ENCODE measurements at places on chromosomes 12 and 14. TPM values are rescaled to one million over a fixed set of nuclear protein-coding genes. Genes with fewer than 3 reads are reported as not detected.

Gene TMEM260
- total RNA-seq = 36.5 TPM

Gene C1RL
- 125 TPM for total RNA-seq

Gene PLEKHG7
- total RNA-seq = 3.1 TPM

Gene RIPK3
- total RNA-seq = 9.6 TPM

Gene TUBA1C
- 142 TPM for total RNA-seq

Gene CABP1
- total RNA-seq = 0.21 TPM

Gene OTUB2
- not detected for total RNA-seq

Gene SLC25A47
- not detected for total RNA-seq

Gene RNASE7
- total RNA-seq = not detected

- no peak for DNase-seq
Observed at GRCh38 chr12:64445490-64445889, 6.4 kb upstream of the TBK1 start.

DNA sequence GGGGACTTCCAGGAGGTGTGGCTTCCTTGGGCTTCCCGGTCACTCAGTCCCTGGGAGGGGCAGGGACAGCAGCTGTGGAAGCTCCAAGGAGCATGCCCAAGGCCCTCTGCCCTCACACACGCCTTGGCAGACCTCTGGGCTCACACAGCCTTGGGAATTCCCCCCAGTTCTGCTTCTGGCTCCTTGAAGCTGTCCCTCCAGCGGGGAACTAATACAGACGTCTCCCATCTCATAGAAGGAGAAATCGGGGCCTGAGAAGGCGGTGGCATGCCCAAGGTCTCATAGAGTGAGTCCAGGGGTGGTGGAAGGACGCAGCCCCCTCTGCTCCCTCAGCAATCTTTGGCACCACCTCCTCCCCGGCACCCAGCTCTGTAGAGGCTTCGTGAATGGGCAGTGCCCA, 15.7 kb upstream of the TMEM119 start:
- DNase-seq = no peak

- no peak for DNase-seq
Observed at GRCh38 chr14:93956514-93957332, 19.6 kb downstream of the ASB2 start.

GRCh38 chr12:24066865-24067264, 117.4 kb upstream of the SOX5 start:
- DNase-seq = no peak

GRCh38 chr12:46608431-46609272, 217.1 kb downstream of the SLC38A4 start:
- DNase-seq = no peak

DNA sequence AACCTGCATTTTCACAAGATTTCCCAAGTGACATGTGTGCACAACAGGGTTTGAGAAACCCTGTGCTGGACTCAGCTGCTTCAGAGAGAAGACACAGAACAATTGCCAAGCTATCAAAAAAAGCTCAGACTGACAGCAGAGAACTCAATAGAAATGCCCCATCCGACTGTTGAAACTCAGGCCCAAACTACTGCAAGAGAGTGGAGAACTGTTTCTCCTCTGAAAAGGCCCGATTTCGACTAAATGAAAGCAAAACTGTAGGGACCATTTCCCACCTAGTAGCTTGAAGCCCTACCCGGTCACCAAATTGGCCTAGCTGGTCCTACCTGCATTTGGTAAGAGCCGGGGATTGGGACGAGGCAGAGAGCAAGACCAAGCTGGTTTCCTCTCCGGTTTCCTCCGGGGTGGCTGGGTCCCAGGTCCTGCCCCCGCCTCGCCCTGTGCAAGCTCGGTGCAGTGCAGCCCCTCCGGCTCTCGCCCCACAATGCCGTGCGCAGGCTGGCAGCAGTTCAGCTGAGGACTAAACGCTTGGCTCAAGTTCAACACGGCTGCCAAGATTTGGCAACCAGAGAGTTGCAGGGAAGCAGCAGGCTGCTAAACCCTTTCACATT, 1180.6 kb downstream of the VRK1 start:
- DNase-seq = peak; percentile 13

DNA sequence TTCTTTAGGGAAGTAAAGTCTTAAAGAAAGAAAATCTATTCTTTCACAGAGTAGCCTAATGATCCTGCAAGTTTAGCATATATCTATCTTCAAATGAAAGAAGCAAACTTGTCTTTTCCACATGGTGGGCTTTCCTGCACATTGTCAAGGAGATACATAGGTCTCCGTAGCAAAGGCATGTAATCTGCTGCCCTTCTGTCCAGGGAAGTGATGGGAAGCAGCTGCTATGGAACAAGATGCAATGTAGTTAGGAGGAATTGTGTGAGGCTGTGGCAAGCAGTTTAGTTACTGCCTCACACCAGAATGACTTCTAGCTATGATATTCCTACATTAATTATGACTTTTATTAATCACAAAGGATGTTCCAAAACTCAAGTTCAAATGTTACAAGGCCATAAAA, 174.4 kb downstream of the PDZRN4 start:
- DNase-seq = no peak

DNA sequence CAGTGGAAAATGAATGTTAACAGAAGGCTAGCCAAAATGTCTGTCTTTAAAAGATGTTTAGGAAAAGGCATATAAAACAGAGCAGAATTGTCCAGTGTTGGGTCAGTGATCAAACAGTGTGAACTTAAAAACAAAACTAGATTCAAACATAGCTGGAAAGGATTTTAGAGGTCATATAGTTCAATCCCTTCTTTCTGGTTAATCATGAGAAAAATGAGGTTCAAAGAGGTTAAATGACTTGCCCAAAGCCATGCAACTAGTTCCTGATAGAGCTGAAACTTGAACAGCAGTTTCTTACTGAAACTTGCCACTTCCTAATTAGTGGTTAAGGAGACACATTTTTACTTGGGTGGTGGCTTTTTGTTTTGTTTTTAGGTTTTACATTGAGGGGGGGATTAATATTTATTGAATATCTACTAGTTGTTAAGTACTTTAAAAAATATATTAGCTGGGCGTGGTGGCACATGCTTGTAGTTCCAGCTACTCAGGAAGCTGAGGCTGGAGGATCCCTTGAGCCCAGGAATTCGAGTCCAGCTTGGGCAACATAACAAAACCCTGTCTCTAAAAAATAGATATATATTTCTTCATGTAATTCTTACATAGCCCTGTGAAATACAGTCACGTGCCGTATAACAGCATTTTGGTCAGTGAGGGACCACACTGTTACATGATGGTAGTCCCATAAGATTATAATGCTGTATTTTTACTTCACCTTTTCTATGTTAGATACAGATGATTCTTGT, 20.4 kb downstream of the ACVR1B start:
- DNase-seq = no peak

- DNase-seq = no peak
Observed at GRCh38 chr14:56760164-56760914, 49.9 kb downstream of the OTX2 start.

- DNase-seq = no peak
Observed at GRCh38 chr14:100774164-100774537, 47.5 kb downstream of the DLK1 start.

- no peak for DNase-seq
Observed at GRCh38 chr14:103061482-103061976, 4.2 kb upstream of the CDC42BPB start.

DNA sequence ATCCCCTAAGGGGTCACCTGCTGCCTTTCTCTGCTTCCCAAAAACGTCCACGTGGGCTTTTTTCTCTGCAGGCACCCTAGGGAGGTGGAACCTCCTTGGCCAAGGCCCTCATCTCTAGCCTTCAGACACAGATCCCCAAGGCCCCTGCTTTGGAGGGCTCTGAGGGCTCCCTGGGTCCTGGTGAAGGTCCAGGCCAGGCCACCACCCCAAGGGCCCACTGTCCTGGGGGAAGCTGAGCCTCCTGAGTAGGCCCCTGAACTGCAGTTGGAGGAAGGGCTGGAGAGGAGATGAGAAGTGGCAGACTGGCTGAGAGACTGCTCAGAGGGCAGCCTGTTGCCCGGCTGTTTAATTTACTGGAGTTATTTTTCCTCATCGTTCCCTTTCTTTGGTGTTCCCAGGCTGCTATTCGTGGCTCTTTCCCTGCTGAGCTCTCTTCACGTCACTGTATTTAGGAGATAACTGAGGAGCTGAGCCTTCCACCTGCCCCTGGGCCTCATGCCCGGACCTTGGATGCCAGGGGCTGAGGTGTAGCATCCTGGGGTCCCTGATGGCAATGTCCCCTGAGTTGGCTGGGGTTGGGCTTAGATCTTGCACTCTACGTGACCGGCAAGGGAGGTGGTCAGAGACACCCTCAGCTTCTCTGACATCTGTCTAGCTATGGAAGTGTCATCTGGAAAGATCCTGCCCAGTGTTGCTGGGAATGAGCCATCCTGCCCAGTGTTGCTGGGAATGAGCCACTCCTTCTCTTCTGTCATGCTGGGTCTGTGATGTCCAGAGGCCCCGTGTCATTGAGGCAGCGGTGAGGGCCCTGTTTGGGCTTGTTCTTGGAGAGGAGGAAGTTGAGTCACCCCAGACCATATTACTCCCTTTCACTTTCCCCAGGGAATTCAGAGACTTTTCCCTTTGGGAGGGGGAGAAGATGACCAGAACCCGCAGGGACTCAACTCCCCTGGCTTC, 139.8 kb downstream of the TSPAN9 start:
- DNase-seq = no peak

- DNase-seq = no peak
Observed at GRCh38 chr12:9253464-9253863, 45.3 kb upstream of the PZP start.

- DNase-seq = no peak
Observed at GRCh38 chr14:54342806-54343205, 54.0 kb upstream of the CDKN3 start.

GRCh38 chr12:64951944-64952343, 127.5 kb downstream of the TBC1D30 start:
- no peak for DNase-seq

GRCh38 chr12:104643093-104643818, 186.5 kb downstream of the CHST11 start:
- no peak for DNase-seq

DNA sequence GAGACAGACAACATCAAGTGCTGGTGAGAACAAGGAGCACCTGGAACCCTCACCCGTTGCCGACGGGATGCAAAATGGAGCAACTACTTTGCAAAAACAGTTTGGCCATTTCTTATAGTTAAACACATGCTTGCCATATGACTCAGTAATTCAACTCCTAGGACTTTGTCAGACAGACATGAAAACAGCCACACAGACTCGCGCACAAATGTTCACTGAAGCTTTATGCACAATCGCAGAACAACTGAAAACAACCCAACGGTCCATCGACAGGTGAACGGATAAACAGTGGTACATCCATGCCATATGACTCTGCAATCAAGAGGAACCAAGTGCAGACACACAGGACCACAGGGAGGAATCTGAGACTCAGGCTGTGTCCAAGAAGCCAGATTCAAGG, 30.8 kb downstream of the NCOR2 start:
- no peak for DNase-seq

DNA sequence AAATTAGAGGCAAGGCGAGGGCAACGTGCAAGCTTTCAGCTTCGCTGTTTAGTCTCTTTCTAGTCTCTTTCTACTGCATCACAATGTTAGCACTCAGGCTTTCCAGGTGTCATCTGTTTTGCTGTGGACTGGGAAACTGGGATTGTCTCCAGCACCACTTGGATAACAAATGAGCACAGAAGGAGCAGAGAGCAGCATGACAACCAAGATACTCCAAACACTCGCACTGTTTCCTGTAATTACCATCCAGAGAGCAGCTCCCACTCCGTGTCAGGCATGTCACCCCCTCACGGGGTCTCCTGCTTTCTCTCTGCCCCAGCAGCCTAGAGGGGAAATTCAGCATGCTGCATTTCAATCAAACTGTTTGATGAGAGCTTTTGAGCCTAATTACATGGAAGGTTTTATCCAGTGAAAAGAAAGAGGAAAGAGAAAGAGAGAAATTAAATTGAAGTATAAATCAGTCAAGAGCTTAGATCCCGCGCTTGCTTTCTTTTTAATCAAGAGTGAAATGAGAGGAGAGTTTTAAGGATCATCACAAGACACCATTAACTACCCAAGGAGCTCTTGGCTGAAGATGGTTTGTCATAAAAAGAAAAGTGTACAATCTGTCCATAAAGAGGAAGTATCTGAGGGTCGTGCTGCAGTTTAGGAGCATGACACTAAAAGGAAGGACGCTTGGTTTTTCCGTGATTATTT, 917.7 kb downstream of the DIO2 start:
- DNase-seq = no peak

DNA sequence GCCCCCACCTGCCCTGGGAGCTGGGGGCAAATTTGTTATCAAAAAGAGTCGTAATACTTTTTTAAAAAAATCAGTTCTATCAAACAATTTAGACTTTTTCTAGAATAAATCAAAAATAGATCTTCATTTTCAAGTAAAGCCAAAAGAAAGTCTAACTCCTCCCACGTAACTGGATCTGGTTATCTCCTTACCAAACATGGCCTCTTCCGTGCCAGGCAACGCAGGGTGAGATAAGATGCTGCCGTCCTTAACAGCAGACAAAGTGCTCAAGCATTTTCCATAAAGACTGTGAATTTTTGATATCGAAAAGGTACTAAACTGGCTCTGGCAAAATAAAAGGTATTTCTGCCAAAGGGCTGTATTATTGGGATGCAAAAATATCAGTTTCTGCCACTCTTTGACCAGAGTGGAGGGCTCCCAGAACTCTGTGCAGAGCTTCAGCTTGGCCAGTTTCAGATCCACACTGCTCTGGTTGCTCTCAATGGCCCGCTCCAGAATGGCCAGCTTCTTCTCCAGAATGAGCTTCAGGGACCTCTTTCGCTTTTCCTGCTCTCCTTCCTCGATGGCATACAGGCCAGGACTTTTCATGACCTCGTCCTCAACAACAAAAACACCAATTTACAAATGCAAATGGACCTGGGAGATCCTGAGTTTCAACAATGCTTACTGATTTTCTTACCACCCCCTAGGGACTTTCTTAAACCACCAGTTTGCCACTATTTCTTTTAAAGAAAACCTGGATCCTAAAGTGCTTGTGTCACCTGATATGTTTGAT, 29.0 kb downstream of the NRDE2 start:
- no peak for DNase-seq

- no peak for DNase-seq
Observed at GRCh38 chr14:37668646-37669045, 73.2 kb downstream of the TTC6 start.

- DNase-seq = no peak
Observed at GRCh38 chr14:96584199-96584906, 82.2 kb downstream of the PAPOLA start.

GRCh38 chr12:49983892-49984291, 11.1 kb downstream of the AQP6 start:
- DNase-seq = no peak
